CD4-positive, alpha-beta T cell treated with Interleukin-1 beta for 1 hour (primary cell): ENCODE measurements at places on chromosomes 4 and X.

DNA sequence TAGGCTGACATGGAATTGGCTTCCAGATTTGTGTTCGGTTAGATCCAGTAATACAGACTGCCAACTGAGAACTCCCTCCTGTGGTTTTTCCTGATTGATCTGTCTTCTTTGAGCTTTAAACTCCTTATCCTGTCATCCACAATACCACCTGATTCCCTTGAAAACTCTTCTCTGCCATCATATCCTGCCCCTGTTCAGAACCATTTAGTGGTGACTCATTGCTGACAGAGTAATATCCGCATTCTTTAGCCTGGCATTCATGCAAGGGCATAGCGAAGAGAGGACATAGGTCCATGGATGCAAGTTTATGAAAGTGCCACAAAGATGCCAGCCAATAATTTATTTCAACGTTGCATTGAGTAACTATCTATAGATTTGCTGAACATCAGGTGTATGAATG, 76.6 kb downstream of the ITIH6 start:
- DNase-seq = no peak

DNA sequence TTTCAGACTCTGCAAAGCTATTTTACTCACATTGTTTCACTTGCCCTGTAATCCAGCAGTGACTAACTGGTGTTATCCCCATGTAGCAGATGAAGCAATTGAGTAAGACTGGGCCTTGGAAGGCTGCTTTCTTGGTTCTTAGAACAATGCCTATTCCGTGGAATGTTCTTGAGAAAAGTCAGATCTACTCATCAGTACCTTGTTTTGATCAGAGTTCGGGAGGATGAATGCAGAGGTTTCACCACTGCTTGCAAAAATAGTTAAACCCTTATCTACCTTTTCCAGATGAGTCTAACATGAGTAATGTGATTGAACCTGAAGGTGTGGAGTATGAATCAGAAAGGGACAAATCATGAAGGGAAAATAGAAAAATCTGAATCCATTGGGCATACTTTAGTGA, 1.8 kb downstream of the MAOB start:
- DNase-seq = no peak

- DNase-seq = no peak
These were observed 41.7 kb downstream of the MAGEC1 start for GRCh38 chrX:141945426-141945825.

- DNase-seq = no peak
These were observed 260.6 kb upstream of the DIAPH2 start for GRCh38 chrX:96424007-96424406.

- DNase-seq = no peak
These were observed 29.6 kb downstream of the NKX3-2 start for GRCh38 chr4:13514722-13515121.

DNA sequence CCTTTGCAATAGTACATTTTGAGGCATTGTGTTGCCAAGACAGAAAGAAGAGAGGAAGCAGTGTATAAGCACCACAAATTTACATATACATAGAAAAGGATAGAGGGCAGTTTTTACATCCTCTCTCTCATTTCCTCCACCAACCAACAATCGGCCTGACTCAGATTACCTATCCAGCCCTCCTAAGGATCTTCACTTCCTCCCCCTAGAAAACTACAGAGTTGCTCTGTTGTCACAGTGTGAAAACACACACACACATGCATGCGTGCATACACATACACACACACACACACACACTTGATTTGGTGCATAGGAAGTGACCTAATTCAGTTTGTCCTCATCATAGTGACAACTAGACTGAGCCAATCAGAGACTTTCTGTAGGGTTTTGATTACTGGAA, 98.8 kb upstream of the SPRY1 start:
- no peak for DNase-seq

DNA sequence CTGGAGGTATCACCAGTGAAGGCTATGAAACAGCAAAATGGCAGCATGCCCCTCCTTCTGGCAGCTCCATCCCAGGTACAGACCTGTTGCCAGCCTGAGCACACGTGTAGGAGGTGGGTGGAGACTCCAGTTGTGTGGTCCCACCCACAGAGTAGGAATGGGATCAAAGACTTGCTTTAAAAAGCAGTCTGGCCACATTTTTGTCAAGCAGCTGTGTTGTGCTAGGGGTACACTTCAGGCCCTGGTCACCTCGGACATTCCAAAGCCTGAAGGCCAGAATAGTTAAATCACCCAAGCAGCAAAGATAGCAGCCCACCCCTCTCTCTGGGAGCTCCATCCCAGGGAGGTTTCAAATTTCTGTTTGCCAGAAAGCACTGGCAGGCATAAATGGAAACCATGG, 20.3 kb upstream of the AMBN start:
- no peak for DNase-seq

GRCh38 chrX:9429767-9430166, 35.1 kb upstream of the TBL1X start:
- no peak for DNase-seq

GRCh38 chr4:5900844-5901243, 8.0 kb upstream of the CRMP1 start:
- DNase-seq = no peak

GRCh38 chr4:148196164-148196563, 246.1 kb downstream of the NR3C2 start:
- no peak for DNase-seq

DNA sequence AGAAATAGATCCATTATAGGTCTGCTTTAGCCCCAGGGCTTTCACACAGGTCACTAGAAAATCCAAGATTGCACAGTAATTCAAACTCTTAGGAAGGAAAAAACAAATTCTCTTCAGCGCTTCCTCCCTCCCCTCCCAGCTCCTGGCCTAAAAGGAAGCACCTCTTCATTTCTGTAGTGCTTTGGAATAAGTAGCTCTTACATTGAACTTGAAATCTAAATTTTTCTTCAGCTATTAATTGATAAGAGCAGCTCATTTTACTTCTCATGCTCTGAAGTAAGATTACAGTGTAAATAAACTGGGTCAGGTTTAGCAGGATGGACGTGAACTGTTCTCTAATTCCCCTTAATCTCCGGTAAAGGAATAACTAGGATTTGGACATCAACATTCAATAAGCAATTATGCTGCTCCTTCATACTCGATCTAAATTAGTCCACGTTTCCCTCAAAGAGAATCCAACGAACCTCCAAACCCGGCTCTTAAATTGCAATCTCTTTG, 10.9 kb upstream of the SEL1L3 start:
- DNase-seq = no peak

GRCh38 chr4:161988946-161989345, 174.9 kb downstream of the FSTL5 start:
- DNase-seq = no peak

DNA sequence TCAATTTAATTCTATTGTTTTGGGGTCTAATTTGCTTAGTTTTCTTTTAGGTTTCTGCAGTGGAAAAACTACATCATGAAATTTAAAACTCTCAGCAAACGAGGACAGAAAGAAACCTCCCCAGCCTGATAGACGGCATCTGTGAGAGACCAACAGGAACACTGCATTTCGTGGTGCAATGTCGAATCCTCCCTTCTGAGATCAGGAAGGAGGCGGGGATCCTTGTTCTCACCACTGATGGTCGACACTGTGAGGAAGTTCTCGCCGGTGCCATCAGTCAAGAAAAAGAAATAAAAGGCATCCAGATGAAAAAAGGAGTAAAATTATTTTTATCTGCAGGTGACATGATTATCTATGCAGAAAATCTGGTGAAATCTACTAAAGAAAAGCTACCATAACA, 16.5 kb downstream of the GAK start:
- no peak for DNase-seq

GRCh38 chrX:46575991-46576392, 2.4 kb downstream of the CHST7 start:
- peak; percentile 3 for DNase-seq

DNA sequence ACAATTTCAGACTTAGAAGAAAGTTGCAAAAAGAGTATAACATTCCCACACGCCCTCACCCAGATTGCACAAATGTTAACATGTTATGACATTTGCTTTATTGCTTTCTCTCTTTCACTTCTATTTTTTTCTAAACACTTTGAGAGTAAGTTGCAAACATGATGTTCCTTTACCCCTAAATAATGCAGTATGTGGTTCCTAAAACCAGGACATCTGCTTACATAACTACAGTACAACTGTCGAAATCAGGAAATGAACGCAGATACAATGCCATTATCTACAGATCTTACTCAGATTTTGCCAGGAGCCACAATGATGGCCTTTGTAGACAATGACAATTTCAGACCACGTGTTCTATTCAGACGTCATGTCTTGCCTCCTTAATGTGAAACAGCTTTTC, 22.4 kb downstream of the SH3TC1 start:
- DNase-seq = no peak

- no peak for DNase-seq
These were observed 1411.2 kb downstream of the RAPGEF2 start for GRCh38 chr4:160514126-160514525.

- DNase-seq = no peak
These were observed 58.5 kb upstream of the NAP1L5 start for GRCh38 chr4:88756149-88756548.

DNA sequence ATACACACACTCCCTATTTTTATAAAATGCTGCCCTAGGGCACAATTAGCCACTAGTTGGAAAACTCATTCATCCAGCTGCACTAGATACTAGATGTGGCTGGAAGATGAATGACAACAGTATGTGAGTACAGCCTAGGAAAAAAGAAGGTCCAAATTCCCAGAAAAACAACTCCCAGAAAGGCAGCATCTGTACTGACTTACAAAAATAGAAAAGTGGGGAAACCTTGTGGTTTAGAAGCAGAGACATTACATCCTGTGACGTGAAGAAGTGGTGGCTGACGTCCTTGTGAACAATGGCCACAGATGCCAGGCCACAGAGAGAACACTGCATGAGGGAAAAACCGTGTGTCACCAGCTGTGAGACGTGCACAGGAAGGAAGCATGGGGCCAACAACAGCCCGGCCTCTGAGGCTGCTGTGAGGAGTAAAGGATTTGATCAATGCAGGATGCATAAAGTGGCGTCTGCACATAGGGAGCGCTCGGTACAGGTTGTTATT, 81.2 kb downstream of the SPRY1 start:
- DNase-seq = peak; percentile 66

- no peak for DNase-seq
These were observed 236.2 kb downstream of the EVC2 start for GRCh38 chr4:5472160-5472591.

DNA sequence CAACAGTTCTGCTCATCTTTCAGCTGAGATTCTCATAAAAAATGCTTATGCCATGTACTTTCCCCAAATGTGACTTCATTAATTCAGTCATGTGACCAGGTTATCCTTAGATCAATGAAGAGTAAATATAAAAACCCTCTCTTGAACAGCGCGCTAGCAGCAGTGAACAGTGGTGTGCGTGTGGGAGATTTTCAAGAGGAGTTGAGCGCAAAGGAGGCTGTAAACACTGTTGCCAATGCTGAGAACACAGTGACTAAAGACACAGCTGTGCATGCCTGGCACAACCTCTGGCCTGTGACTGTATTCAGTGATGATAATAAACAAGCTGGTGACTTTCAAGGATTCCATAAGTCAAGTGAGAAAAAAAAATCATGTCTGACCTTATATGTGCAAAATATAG, 25.1 kb downstream of the MSX1 start:
- DNase-seq = no peak

GRCh38 chrX:148774276-148774675, 273.9 kb downstream of the AFF2 start:
- DNase-seq = no peak

- DNase-seq = no peak
These were observed 8.3 kb upstream of the MAP7D2 start for GRCh38 chrX:20124964-20125363.

GRCh38 chr4:23333946-23334878, 555.6 kb downstream of the PPARGC1A start:
- peak; percentile 57 for DNase-seq

DNA sequence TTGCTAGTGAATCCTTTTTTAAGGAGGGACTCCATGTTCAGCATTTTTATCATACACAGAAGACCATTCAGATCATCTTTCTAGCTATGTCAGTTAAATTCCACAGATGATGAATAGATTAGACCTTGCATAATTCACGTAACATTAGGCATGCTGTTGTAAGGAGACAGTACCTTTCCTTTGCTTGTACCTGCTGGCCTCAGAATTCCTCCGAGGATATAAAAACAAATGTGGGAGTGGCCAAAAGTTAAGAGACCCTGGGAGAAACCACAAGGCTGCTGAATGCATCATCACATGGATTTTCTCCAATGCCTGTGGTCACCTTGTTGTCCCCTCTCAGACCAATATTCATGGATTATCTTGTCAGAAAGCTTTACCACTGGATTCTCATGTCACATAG, 201.4 kb downstream of the MAGEB17 start:
- no peak for DNase-seq

GRCh38 chr4:170697845-170698244, 608.1 kb upstream of the AADAT start:
- DNase-seq = no peak

- no peak for DNase-seq
These were observed 72.7 kb downstream of the MTMR1 start for GRCh38 chrX:150765782-150766350.

DNA sequence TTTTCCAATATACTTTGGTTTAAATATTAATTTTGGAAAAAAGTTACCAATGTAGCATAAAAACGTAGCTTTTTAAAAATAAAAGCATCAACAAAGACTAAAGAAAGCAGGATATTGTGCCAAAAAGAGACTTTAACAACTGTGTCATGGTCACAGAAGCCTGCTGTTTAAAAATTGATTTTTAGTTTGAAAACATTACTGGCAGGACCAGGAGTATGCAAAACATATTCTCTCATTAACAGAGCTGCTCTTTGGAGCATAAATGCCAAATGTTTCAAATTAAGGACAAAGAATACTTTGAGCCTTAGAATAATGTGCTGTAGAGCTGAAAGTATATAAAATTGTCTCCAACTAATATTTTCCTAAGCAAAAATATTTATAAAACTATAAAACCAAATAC, 279.0 kb downstream of the ARAP2 start:
- no peak for DNase-seq

DNA sequence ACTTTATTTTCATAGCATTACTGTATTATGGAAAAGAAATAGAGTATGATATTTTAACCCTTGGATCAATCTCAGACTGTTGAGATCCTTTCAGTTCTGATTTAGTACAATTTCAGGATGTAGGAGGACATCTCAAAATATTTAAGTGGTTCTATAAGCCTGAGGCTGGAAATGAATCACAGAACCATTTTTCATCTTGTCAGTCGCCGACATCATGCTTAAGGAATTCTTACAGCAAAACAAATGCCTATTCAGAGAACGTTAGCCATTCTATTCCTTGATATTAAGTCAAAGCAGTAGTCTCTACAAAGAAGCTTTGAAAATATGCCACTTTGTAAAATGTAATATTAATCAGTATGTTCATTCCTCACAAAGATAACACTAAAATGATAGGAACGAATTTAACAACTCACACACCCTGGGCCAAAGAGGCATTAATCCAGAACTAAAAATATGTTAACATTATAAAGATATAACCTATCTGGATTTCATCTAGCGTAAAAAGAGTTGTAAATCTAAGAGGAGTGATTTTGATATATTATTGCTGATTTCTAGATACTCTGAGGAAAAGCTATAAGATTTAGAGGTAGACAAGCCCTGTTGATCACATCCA, 152.0 kb downstream of the GASK1B start:
- no peak for DNase-seq
